ENCODE measurements at places on chromosomes 4 and X.

- DNase-seq: no peak
Measured at GRCh38 chr4:184453365-184454160, 20.8 kb downstream of the IRF2 start.

- no peak for DNase-seq
Measured at GRCh38 chrX:386239-386767, 404 bp downstream of the PPP2R3B start.

DNA sequence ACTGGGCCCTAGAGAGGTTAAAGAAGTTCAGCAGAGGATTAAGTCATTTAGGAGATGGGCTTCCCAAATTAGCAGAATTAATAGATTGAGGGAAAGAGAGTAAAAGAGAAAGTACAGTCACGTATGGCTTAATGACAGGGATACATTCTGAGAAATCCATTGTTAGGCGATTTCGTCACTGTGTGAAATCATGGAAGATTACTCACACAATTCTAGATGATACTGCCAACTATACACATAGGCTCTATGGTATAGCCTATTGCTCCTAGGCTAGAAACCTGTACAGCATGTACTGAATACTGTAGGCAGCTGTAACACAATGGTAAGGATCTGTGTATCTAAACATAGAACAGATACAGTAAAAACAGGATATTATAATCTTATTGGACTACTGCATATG is 180.6 kb downstream of the RNF150 start:
- DNase-seq: no peak

- DNase-seq: no peak
Measured at GRCh38 chr4:85860066-85860740, 385.3 kb downstream of the ARHGAP24 start.

DNA sequence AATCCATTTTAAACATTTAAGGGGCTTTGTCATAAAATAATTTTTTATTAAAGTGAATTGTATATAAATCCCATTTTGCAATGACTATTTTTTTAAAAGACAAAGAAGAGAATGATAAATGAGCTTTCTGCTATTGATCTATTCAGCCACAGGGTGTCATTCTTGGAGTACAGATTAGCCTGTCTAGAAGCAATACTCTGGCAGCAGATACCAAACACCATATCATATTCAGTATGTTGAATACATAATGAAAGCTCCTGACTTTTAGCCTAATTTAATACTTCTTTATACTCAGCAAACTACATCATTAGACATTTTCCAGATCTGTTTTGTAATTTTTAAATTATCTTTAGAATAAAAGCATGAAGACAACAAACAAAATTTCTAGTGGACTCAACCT is 496.3 kb downstream of the PDGFC start:
- DNase-seq: no peak

DNA sequence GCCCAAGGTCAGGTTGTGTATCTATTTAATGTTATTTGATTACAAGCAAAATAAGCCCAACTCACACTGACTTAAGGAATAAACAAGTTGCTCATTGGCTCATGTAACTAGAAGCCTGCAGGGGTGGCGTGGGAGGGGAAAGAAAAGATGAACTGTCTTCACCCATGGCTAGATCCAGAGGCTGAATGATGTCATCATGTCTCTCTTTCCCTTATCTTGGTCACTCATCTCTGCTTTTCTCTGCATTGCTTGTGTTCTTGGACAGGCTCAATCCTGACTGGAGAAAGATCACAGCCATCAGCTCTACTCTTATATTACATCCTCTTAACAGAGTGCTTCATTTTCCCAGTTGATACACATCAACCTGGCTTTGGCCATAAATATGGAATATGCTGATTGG is 290.0 kb upstream of the DIAPH2 start:
- no peak for DNase-seq

DNA sequence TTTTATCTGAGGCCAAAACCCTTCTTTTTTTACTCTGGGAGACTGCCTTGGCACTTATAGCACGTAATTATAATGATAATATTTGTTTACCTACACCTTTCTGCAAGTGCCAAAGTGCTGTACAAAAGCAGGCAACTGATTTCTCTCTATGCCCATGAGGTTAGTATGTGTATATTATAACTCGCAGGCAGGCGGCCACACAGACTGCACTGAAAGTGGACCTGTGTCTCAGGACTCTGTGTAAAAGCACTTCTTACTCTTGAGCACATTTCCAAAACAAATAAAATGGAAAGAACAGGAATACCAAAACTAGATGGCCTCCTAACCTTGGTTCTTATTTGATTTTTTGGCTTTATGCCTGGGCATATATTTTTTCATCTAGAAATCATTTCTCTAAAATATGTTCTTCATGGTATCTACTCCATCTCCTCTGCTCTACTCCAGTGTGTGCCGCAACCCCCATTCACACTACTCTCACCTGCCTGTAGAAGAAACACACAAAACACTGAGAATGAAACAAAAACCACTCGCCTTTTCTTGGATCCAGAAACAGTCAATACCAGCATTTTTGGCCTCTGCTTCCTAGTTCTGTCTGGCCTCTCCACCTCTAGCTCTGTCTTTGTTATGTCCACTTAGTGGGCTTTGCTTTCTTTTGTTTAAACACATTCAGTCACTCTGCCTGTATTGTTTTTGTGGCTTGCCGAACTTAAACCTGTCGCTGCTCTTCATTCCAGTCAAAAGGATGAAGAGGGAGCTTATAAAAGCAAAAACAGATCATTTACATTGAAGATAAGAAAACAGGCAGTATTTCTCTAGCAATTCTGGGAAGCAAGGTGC is 934.5 kb upstream of the TENM3 start:
- DNase-seq: no peak

- no peak for DNase-seq
Measured at GRCh38 chr4:106978046-106978774, 57.9 kb downstream of the DKK2 start.

DNA sequence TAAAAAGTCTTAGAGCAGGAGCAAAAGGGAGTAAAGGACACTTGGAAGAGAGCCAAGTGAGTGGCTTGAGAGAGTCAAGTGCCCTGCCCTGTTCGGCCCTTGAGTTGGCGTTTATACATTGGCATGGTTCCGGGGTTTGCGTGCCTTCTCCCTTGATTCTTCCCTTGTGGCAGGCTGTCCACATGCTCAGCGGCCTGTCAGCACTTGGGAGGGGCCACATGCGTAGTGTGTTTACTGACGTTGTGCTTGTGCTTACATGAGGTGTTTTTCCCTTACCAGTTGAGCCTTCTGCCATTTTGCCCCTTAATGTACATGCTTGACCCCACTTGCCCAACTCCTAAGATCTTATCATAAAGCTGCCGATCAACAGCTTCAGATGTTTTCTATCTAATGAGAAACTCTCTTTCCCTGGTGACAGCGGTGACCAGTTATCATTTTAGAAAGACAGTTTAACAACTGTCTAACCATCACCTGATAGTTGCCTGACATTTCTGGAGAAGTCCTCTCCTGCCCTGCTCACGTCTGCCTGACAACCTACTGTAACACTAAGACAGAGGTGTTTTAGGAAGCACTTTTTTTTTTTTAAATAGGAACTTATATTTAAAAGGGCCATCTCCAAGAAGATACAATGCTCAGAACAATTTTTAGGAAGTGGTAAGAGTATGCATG is 49.5 kb upstream of the GC start:
- no peak for DNase-seq

DNA sequence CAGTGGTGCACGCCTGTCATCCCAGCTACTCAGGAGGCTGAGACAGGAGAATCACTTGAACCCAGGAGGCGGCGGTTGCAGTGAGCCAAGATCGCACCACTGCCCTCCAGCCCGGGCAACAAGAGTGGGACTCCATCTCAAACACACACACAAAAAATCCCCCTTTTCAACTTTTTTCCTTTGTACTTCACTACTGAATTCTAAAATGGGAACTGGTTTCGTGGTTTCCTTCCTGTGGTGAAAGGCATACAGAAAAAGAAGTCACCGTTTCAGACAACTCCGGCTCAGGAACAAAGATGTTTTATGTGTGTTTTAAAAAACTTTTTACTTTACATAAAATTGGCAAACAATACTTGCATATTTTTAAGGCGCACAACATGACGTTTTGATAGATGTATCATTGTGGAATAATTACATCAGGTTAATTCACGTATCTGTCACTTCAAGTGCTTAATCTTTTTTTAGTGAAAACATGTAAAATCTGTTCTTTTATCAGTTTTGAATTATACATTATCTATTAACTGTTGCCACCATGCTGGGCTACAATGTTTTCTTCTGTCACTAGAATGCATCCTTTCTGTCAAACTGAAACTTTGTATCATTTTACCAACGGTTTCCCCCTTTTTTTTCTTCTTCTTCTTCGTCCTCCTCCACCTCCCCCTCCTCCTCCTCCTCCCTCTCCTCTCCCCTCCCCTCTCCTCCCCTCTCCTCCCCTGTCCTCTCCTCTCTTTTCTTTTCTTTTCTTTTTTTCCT is 186.0 kb downstream of the CRLF2 start:
- DNase-seq: no peak

- no peak for DNase-seq
Measured at GRCh38 chr4:76601791-76602190, 166.8 kb downstream of the SHROOM3 start.

GRCh38 chrX:51456246-51456645 is 40.1 kb downstream of the NUDT11 start:
- no peak for DNase-seq

GRCh38 chrX:81286608-81287007 is 84.7 kb downstream of the SH3BGRL start:
- no peak for DNase-seq

DNA sequence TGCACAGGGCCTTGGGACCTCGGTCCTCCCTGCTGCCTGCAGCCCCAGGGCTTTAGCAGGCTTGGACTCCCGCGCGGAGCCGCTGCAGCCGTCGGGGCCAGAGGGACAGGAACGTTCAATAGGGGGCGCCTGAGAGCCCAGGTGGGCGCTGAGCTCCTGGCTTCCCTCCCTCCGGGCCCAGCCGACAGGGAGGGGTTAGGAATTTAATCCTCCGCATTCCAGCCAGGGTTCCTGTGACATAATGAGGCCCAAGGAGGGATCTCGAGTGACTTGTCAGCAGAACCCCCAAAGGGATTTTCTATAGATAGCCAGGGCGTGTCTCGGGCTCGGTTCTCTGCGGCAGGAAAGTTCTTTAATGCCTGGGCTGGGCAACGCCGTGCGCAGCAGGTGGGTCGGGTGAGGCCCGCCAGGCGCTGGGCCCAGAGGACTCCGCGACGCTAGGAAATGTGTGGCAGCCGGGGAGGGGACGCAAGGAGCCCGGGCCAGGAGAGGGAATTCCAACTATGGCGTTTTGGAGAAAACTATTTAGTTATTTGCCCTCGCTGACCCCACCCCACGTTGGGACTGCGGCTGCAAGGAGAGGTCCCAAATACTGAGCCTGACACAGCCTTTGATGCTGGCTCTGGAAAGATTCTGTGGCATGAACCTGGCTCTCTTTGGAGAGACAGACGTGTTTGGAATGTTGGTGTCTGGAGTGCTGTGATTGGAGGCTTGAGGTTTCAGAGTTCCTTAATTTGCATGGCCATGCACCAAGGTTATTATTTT is 285.2 kb upstream of the GATB start:
- peak; percentile 51 for DNase-seq

GRCh38 chrX:43446752-43447151 is 209.3 kb upstream of the MAOA start:
- DNase-seq: no peak

DNA sequence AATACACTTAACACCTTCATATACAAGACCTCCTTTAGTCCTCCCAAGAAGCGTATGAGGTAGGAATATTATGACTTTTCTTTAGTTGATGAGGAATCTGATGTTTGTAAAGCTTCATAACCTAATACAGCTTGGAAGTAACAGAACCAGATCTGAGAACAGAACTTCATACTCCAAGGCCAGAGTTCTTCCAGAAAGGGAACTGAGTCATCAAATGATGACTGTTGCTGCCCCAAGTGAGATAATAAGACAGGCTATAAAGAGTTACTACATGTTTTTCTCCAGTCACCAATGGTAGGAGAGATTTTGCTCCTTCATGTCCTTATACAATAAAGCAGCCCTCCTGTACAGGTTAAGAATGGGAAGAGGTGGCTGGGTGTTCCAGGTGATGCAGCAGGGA is 74.3 kb upstream of the ANXA3 start:
- DNase-seq: no peak

DNA sequence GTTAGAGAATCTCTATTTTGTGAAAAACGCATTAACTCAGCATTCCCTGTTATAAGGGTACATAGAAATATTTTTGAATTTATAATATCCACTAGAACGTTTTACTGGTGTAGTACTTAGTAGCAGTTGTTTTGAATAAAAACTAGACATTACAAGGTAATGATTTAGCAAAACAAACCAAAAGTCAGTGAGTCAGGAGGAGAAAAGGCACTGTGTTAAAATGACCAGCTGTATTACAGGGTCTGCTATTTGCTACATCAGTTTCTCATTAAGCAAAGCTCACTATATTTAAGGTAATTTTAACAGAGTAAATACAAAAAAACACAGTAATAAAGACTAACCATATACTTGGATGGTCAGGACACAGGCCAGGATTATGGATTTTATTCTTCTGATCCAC is 152.8 kb downstream of the RASL11B start:
- DNase-seq: no peak

GRCh38 chr4:167509551-167509950 is 275.3 kb upstream of the SPOCK3 start:
- no peak for DNase-seq

DNA sequence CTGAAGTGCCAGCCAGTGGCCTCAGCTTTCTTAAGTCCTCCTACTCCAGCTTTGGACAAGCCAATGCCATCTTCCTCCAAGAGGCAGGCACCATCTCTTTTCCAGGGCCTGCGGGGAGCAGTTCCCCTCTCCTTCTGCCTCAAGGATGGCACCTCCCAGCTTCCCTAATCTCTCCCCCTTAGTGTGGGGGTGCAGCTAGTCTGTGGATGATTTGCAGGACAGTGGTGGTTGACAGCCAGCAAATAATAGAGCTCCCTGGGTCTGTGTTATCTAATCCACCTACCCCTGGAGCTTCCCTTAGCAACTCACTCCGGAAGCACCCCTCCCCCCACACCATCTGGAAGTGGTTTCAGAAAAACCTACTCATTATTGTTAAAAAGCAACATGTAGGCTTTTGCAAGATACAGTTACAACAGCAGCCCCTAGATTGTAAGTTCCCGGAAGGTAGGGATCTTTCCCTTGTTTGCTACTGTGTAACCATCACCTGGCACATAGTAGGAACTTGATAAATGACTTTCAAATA is 247.1 kb downstream of the BCOR start:
- DNase-seq: no peak

- no peak for DNase-seq
Measured at GRCh38 chr4:25096251-25096980, 63.8 kb downstream of the SEPSECS start.

DNA sequence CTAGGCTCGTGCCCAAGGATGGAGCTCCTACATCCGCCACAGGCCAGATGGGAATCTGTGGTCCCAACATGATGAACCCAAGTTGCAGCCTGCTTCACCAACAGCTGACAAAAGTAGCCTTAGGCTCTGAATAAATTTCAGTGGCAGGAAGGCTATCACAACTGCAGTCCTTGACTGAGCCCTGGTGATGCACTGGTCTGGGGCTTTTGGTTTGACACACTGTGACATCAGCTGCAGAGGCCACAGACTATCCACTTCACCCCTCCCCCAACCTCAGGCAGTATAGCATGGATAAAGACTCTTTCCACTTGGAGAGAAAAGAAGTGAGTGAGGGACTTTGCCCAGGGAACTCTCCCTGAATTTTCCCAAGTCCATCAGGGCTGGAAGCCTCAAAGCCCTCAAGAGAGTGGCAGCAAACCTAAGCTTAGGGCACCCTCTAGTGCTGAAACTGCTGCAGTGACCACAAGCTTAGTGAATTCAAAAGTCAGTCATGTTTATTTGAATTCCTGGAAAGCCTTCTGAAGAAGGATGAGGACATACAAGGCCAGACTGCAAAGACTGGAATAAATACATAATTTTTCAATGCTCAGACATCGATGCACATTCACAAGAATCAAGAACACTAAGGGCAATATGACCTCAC is 135.0 kb upstream of the TENT5D start:
- no peak for DNase-seq

- no peak for DNase-seq
Measured at GRCh38 chr4:139986106-139986505, 167.9 kb downstream of the MAML3 start.

Data from right forelimb (tissue), 1 donor.